SK-N-SH (cell line): ENCODE measurements at places on chromosomes 6 and 20.

- DNase-seq, result no peak
These were observed 156.2 kb downstream of the BTBD9 start for GRCh38 chr6:38483526-38483925.

DNA sequence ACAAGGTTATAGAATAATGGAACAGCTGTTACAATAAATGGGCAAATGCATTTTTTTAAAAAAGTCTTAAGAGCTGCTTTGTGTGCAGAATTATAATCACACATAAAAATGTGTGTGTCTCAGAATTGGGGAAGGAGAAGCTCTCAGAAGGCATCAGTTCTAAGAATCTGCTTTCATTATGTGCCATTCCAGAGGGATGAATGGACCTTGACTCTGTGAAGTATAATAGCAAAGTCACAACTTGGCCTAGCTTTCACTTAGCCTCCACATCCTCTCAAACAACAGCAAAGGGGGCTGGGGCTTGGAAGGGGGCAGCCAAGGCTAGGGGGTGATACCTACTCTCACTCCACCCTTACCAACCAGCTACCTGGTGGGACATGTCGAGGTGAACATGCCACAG lies 265.0 kb downstream of the CDC5L start:
- DNase-seq, result no peak

DNA sequence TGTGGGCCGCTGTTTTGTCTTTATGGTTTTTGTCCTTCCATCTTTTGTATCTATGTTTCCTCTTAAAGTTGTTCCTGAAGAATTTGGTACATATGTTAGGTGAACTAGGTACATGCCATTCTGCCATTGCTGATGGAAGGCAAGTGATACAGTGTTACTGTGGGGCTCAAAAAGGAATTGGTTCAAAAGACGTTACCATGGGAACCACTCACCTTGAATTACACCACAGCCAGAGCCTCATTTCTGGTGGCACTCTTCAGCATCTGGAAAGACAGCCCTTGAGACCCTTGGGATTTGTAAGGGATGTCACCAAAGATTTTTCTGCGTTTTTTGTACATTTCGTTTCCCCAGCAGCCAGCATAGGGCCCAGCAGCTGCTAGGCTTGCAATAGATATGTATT lies 31.9 kb downstream of the TMEM181 start:
- DNase-seq, result no peak

DNA sequence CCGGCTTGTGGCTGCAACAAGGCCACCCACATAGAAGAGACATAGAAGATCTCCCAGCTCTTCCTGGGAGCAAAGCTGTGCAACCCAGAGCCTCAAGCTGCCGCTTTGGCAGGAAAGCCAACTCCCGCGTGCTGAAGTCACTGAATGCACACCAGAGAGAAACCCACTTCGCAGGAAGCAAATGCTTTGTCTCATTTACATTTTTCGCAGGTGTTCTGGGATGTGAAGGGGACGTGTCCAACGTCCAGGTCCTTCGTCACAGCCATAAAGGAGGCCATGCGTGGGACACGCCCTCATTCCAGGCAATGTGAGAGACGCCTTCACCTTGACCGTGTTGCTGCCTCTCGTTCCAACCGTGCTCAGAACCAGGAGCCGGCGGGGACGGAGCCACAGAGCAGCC lies 24.4 kb downstream of the KCNQ2 start:
- DNase-seq, result no peak

DNA sequence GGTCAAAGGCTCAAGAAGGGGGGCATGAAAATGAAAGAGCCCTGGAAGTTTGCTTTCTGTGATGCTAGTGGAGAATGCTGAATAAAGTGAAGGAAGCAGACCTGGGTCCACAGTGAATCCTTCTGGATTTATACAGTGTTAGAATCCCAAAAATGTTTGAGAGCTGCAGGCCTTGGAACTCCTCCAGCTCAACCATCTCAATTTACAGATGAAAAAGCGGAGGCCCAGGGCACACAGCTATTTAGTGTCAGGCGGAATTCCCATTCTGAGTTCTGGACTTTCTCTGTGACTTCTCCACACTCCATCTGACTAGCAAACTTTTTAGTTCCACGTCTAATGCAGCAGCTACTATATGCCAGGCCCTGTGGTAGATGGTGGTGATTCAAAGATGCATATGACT lies 1.5 kb upstream of the PRSS35 start:
- DNase-seq, result no peak

DNA sequence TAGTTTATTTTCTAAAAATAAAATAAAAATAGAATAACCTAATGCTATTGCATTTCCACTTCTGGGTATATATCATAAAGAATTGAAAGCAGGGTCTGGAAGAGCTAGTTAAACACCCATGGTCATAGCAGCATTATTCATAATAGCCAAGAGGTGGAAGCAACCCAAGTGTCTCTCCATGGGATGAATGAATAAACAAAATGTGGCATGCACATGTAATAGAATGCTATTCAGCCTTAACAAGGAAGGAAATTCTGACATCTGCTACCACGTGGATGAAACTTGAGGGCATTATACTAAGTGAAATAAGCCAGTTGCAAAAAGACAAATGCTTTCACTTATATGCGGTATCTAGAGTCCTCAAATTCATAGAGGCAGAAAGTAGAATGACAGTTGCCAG lies 130.8 kb downstream of the TIAM2 start:
- DNase-seq, result no peak

DNA sequence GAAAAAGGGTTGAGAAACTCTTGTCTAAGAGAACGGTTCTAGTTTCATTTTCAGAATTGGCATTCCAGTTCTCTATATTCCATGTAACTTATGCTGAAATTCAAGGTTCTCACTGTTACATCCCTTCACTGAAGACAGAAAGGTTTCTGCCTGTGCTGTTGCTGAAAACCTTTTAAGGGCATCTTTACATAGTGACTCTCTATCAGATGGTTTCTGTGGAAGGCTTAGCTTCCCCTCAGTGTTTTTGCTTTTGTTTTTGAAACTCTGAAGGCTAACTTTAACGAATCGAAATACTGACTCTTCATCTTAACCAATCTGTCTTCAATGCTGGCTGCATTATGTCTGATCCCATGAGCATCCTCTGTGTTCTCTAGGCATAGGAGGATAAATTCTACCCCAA lies 1286.2 kb upstream of the EYS start:
- DNase-seq, result no peak

DNA sequence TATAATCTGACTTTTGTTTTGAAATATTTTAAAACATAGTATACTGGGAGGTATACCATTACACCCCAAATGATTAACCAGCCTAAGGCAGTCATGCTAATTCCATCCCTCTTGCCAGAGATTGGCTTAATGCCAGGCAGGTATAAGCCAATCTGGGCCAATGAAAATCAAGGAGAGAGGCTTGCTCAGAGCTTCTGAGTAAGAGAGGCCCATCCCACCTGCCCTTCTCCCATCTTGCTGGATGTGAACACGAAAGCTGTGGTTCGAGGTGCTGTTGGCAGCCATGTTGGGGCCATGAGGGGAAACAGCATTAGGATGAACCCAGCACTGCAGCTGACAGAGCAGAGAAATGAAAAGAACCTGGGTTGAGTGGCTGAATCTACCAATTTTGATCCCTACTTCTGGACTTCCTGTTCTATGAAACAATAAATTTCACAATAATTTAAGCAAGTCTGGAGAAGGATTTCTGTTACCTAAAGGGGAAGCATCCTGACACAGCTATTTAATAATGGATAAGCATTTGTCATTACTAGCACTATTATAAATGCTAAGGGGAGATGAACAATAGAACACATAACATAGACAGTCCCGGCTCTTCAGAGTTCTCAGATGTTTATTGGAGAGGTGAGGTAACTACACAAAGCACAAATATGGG lies 152.3 kb downstream of the CDC5L start:
- DNase-seq, result no peak

- DNase-seq, result peak; percentile 87
These were observed 1.4 kb downstream of the MAPK13 start for GRCh38 chr6:36131511-36132245.
